Activated naive CD4-positive, alpha-beta T cell (primary cell): ENCODE measurements at places on chromosomes 6 and 20.

GRCh38 chr6:52965380-52965779, 29.7 kb downstream of the GSTA4 start:
- DNase-seq: no peak

GRCh38 chr6:10554826-10555225, 33.7 kb downstream of the GCNT2 start:
- no peak for DNase-seq

GRCh38 chr6:116019428-116019827, 41.3 kb downstream of the FRK start:
- DNase-seq: no peak

- DNase-seq: no peak
Observed at GRCh38 chr6:169568314-169569087, 133.3 kb downstream of the WDR27 start.

- no peak for DNase-seq
Observed at GRCh38 chr20:54040531-54040930, 29.9 kb downstream of the BCAS1 start.

- no peak for DNase-seq
Observed at GRCh38 chr20:38373231-38373867, 27.1 kb downstream of the LBP start.

GRCh38 chr6:117568831-117569410, 33.4 kb downstream of the GOPC start:
- no peak for DNase-seq

GRCh38 chr6:134949927-134950326, at the start of gene ALDH8A1:
TSS of gene ALDH8A1 (minus strand) at chr6:134950101. CDS start at chr6:134950053, 48 bp downstream.
- DNase-seq: no peak

DNA sequence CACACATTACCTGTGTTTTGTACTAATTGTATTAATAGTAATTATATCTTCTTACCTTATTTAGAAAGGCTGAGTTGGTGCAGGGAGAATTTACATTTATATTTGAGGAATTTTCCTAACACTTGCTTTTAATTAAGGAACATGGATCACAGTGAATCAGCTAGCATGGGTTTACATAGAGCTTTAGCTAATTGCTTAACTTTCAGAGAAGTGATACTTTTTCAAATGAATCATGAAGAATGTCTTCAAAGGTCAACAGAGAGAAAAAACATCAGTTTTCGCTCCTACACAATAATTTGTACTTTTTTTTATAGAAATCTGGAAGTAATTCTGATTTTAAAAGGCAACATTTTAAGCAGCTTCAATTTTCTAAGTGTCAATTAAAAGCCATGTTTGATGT, 195.0 kb upstream of the HEY2 start:
- DNase-seq: no peak

GRCh38 chr6:33769248-33769821, 19.6 kb downstream of the LEMD2 start:
- DNase-seq: no peak
